ENCODE measurements at places on chromosomes 1 and 21.

DNA sequence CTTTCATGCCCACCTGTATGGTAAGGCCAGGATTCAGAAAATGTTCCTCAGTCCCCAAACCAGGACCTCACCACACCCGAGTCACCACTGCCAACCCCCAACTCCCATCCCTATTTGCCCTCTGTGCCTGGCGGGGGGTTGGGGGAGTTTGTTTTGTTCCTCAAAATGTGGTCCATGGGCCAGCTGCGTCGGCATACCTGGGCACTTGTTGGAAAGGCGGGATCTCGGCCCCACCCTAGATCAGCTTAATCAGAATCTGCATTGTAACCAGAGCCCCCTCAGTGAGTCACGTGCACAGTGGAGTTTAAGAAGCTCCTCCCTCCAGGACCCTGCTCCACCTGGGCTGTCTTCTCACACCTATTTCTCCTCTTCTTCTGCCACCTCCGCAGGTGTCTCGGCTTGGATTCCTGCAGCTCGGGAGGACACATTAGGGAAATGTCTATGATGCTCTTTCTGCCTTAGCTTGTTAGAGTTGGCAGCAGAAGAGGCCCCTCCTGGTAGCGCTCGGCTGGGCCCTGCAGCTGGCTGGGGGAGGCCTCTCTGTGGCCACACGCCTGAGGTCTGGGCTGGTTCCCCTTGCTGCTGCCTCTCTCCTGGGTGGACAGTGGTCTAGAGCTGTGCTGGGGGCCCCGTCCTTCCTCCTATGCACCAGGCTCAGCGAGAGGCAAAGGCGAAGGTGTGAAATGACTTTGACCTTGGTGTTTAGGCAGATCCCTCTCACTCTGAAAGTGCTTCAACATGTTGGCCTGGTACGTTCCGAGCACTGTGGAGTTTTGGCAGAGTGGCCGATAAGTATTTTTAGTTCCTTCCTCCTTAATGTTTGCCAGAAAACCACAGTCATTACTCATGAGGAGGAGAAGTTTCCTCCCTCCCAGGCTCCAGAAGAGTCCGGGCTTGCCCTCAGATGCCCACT, 41.8 kb upstream of the CAMTA1 start:
- no peak for DNase-seq

DNA sequence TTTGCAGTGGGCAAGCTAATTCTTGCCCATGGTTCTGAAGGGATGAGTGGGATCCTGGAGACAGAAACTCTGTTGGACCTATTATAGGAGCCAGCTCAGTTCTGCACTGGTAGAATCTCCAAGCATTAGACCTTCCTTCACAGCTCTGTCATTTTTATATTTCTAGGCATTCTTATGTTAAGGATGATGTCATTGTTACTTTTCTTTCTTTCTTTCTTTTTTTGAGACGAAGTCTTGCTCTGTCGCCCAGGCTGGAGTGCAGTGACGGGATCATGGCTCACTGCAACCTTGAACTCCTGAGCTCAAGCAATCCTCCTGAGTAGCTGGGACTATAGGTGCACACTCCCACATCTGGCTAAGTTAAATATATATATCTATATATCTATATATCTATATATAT, 7.5 kb downstream of the PFKFB2 start:
- DNase-seq = no peak

GRCh38 chr21:37435120-37435519, 68.5 kb downstream of the DYRK1A start:
- DNase-seq = peak; percentile 8

DNA sequence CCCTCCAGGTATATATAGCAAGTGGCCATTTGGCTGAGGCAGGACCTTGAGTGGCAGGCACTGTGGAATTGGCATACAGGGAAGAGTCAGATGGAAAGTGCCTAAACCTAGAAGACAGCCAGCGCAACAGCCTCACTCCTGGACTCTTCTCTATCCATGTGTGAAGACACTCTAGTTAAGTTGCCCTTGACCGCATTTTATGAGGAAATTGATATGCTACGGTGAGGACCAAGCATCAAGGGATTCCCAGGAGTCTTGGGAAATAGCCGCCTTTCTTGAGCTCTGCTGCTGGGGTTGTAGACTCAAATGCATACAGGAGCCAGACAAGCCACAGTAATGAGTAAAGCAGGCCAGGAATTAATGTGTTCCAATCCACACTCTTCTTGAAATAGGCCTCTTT, 145.9 kb upstream of the KAZN start:
- no peak for DNase-seq

DNA sequence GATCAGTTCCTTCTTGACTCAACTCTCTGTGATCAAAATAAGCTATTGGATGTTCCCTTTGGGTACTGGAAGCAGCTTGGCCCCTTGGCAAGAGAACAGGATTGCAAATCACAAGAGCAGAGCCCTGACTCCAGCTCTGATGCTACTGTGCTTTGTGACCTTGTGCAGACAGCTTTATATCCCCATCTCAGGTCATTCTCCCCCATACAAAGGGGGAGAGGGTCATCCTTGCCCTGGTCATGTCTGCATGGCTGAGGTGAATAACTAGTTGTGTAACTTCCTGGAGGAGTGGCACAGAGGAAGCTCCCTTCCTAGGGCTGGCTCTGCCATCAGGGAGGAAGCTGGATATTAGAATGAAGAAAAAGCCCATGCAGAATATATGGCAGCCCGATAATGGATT, 142.9 kb downstream of the DHRS3 start:
- DNase-seq = no peak

DNA sequence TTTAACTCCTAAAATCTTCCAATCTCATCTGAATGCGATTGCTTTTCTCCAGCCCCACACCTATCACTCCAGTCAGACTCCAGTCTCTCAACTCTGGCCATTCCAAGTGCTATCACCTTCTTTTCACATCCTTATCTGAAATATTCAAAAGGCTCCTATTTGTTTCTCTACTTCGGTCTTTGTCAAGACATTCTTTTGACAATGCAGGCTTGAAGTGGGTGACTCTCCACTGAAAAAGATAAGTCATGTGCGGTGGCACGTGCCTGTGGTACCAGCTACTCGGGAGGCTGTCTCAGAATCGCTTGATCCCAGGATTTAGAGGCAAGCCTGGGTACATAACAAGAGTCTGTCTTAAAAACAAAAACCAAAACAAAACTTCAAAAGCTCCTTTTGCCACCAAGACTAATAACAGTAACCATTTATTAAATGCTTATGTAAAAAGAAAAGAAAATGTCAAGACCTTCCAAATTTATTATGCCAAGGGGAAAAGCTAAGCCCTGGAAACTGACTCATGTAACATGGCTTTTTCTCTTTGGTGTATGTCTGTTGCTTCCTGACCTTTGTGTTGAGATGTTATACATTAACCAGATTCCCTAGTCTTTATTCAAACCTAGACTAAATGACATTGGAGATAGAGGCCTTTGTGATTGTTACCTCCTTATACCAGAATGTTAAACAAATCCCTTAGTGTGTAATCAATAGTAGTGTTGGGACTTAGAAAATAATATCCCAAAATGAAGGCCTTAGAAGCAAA, 3.6 kb downstream of the ALG14 start:
- DNase-seq = no peak

DNA sequence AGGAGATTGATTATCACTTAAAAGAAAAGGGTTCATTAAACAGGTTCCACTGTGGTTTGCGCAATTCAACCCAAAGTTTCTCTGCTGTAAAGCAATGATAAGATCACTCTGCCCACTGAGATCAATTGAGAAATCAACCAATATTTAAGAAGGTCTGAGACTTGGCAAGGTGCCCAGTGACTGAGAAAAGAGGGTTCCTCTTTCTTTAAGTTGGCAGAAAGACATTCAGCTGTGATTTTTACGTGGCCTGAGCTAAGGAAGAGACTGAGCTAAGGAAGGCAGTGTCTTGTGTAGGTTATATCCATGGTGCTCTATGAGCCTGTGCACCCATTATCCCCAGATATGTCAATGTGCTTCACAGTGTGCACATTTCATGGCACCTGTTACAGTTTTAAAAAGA, 344.1 kb downstream of the DISC1 start:
- DNase-seq = no peak

DNA sequence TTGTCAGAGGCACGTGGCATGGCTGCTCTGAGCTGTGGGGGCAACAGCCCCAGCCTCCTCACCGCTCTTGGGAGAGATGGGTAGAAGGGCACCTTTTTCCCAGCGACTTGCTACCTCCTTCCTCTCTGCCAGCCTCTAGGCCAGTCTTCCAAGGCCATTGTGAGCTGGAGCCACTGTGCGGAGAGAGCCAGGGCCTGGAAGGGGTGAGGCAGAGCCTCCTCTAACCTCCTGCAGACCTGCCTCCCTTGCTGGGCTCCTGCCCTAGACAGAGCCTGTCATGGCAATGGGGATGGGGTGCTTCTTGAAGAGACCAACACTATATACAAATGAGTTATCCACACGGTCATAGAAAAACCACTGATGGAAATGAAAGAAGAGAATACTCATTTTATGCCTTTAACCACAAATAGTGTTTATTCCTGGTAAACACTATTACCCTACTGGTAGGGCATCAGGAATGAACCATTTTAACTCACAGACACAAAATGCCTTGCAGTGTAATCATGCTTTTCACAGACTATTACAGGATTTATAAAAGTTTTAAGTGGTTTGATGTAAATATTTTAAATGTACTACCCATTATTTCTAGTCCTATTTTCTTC, 5.0 kb upstream of the IGFN1 start:
- DNase-seq = no peak

DNA sequence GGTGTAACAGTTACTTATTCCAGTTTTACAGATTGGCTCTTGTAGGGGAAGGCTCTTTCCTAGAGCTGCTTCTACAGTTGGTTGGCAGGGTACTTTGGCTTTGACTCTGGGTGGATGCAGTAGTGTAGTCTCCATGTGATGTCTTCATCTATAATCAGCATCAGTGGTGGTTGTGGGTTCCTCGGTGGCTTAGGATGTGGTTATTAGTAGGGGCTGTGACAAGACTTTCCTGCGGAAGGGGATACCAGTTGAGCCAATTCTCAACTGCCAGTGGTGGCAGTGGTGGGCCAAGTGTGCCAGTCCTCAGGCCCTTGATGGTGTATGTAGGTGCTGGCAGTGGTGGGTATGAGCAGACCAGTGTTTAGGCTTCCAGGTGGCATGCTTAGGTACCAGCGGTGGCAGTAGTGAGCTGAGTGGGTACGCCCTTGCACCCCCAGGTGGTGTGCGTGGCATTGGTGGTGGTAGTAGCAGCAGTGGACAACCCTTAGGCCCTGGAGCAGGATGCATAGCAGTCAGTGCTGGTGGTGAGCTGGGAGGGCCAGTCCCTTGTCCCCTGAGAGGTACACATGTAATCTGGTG, 27.2 kb upstream of the KLF18 start:
- no peak for DNase-seq

DNA sequence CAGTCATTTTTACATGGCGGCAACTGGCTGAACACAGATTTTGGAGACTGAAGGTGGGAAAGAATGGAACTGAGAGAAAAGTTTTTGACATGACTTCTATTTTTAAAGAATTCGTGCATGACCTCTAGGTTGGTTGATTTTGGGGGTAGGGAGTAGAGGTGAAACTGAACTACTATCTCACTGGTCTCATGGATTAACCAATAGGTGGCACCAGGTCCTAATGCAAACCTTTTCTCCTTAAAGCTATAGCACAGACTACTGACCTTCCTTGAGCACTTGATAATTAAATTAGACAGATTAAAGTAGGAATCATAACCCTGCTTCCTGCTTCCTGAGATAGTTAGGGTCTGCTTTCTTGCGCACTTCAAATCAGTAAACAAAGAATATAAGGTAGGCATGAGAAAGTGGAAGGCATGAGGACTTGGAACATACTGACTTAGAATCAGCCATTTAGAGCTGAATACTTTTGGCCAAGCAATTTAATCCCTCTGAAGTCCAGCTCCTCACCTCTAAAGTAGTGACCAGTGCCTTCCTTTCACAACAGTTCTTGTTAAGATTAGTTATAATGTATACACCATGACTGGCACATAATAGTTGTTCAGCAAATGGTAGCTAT, 206.0 kb downstream of the CENPF start:
- DNase-seq = no peak

DNA sequence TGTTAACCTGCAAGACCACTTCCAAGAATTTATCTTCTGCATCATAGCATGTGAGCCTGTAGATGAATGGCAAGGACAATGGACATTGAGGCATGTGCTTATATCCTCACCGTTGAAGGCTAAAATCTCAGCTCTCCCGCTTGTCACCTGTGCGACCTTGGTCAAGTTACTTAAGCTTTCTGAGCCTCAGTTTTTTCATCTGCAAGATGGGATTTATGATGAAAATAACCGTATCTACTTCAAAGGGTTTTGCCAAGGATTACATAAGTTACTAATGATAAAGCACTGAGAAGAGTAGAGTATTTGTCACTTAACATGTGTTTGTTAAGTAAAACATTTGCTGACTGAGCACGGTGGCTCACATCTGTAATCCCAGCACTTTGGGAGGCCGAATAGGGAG, 14.9 kb downstream of the RAP1GAP start:
- DNase-seq = no peak

- no peak for DNase-seq
Observed at GRCh38 chr1:183859119-183859518, 54.2 kb downstream of the RGL1 start.

GRCh38 chr1:205917466-205918238, 25.6 kb downstream of the SLC26A9 start:
- DNase-seq = no peak

- DNase-seq = no peak
Observed at GRCh38 chr1:71785000-71785399, 497.3 kb downstream of the NEGR1 start.

DNA sequence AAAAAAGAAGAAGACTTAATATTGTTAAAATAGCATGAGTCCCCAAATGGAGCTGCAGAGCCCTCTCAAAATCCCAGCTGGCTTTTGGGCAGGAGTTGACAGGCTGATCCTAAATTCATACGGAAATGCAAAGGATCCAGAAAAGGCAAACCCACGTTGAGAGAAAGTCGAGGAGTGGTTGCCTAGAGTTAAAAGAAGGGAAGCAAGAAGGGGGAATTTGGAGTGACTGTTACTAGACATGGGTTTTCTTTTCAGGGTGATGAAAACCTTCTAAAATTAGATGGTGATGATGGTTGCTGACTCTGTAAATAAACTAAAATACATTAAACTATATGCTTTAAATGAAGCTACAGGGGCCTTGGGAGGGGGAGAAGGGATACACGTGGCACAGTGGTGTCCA, 1.6 kb downstream of the DNMT3L start:
- DNase-seq = no peak

DNA sequence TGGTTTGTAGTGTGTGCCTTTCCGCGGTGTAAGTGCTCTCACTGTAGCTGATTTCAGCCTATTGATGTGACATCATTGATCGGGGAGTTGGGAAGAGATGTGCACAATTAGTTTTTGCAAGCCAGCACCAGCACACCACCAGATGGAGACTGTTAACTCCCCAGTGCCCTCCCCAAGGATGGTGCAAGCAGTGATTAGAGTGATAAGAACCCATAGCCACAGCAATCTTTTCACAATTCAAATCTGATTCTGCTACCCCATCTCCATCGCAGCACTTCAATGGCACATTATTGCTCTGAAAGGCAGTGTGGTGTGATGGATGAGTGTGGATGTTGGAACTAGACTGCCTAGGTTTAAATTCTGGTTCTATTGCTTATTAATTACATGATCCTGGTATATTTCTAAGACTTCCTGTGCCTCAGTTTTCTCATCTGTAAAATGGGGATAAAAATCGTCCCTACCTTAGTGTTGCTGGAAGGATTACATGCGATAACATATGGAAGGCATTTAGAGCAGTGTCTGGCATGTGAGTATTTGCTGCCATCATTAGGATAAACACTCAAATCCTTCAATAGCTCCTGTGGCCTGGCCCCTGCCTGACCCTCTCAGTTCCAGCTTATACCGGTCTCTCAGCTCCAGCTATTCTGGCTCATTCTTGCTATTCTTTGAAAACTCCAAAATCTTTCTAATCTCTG, 6.7 kb downstream of the CSF3R start:
- no peak for DNase-seq

Measured in effector memory CD4-positive, alpha-beta T cell (primary cell).